ENCODE measurements at places on chromosomes 13 and 19.

GRCh38 chr13:111040830-111041229, 74.3 kb upstream of the ARHGEF7 start:
- no peak for DNase-seq

GRCh38 chr13:102237230-102237629, 164.6 kb downstream of the FGF14 start:
- no peak for DNase-seq

- DNase-seq, result no peak
Measured at GRCh38 chr19:4367781-4368127, 24.4 kb downstream of the MPND start.

GRCh38 chr19:19537075-19538048, 703 bp upstream of the CILP2 start:
- peak; percentile 31 for DNase-seq

DNA sequence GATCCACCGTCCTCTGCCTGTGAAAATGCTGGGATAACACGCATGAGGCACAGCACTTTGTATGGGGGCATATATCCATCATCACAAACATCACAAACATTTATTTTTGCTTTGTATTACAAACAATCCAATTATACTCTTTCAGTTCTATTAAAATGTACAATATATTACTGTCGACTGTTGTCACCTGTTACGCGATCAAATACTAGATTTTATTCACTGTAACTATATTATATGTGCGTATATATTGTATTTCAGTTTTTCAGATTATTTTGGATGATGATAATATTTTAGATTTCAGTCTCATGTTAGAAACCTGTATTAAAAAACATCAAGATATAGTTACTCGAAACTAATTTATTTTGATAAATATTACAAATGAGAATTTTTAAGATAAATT, 998.3 kb downstream of the EFNB2 start:
- DNase-seq, result no peak

DNA sequence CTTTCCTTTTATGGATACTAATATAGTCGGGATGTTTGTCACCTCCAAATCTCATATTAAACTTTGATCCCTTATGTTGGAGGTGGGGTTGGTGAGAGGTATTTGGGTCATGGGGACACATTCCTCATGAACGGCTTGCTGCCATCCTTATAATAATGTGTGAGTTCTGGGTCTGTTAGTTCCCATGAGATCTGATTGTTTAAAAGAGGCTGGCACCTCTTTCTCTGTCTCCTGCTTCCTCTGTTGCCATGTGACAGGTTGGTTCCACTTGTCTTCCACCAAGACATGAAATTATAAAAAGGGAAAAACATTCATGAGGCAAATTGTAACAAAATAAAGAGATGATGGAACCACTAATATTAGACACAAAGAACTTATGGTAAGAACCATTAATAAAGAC, 107.8 kb upstream of the ATXN8OS start:
- DNase-seq, result no peak

GRCh38 chr13:112695121-112695520, 5.3 kb downstream of the ATP11A start:
- DNase-seq, result no peak

- no peak for DNase-seq
Measured at GRCh38 chr19:7391218-7391670, 42.5 kb downstream of the ARHGEF18 start.

- no peak for DNase-seq
Measured at GRCh38 chr13:43631106-43631505, 155.7 kb downstream of the ENOX1 start.

DNA sequence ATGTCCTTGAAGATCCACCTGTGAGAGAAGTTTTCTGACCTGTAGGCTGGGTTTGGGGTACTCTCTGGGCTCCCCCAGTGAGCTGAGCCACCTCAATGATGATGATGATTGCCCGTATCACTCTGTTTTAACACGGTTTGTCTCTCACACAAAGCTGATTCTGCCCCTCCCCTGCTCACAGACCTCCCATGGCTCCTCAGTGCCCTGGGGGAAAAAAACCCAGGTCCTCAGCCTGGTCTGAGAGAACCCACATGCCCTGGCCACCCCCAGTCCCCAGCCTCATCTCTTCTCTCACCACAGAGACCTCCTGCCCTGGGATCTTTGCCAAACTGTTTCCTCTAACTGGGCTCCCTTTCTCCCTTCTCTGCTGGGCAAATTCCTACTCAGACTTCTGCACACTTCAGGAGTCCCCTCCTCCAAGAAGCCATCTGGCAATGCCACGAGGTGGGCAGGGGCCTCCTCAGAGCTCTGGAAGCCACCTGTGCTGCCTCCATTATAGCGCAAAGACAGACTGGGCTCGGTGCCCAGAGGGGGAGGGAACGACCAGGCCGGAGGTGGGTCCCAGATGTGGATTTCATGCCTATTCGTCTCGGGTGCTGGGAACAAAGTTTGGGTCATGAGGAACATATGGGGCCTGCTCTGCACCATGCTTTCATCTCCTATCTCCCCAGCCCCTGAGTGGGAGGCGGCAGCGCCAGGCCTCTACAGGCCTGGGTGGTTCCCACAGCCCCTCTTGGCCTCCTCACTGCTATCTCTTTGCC, 8.5 kb upstream of the CA11 start:
- DNase-seq, result no peak

DNA sequence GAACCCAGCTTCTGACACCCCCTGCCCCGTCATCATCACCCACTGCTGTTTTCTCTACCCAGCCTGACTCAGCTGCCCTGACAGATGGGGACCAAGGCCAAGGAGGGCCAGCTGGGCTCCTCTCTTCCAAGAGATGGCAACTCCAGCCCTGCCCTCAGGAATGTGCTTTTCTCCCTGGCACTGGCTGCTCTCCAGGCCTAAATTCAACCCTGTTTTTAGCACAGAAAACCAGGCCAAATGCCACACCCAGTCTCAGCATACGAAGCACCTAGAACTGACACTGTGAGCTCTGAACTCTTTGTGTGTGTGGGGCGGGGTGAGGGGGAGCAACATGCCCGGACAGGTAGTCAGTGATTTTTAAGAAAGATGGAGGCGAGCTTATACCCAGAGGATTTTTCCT, 23.4 kb upstream of the IGFL1 start:
- no peak for DNase-seq

DNA sequence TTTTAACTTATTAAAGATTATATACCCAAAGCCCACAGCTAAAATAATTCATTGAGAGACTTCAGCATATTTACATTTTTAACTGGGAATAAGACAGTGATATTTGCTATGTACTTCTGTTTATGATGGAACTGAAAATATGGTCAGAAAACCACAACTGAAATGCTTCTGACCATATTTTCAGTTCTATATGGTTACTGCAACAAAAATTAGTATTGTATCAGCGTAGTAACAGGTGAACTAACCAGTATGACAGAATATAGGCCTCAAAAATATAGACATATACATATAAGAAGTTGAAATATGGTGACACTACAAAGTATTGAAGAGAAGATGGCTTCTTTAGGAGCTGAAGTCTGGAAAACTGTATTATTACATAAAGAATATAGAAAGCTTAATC, 857.4 kb downstream of the OLFM4 start:
- no peak for DNase-seq

GRCh38 chr19:13020002-13020414, 24.7 kb downstream of the NFIX start:
- DNase-seq, result no peak

DNA sequence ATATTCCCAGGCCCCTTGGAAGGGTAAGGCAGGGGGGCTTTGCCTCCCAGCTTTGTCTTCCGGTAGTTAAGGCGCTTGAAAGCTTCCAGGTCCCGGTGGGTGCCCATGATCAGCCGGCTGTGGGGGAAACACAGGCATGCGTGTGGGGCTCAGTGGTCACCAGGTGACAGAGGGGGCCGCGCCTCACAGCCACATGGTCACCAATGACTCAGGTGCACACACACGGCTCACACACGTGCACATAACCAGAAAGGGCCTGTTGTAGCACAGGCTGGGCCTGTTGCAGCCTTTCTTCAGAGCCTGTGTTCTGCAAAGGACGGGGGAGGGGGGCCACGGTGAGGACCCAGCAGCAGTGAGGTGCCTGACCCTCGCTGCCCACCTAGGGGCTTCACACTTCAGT, 5.9 kb downstream of the NANOS3 start:
- DNase-seq, result no peak

DNA sequence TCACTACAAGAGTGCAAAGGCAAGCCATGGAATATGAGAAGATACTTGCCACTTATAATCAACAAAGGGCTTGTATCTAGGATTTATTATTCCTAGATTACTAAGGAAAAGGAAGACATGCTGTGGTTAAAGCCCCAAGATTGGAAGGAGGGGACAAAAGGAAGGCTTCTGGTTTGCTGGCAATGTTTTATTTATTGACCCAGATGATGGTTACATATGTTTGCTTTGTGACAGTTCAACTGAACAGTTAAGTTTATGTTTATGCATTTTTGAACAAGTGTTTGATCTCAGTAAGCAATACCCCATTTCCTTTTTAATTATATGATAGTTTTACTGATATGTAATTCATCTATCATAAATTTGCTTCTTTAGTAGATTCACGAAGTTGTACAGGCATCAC, 40.3 kb downstream of the CDADC1 start:
- no peak for DNase-seq

- no peak for DNase-seq
Measured at GRCh38 chr13:32225481-32225931, 89.7 kb downstream of the ZAR1L start.

- no peak for DNase-seq
Measured at GRCh38 chr19:56689198-56689597, 17.6 kb upstream of the ZNF835 start.

DNA sequence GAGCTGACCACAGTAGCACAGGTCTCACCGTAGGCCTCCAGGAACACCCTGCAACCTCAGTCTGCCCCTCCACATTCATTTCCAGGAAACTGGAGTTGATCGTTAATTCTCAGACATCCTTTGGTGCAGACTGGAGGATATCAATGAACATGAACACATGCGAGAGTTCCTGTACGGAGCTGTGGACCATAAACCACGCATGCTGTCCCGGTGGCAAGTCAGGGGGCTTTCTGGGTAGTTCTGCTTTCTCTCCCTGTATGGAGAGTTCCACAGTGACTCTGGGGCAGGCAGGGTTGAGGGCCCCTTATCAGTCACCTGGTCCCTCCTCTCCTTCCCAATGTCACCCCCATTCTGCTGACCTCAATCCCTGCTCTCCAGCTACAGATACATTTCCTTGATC, 55.5 kb upstream of the URI1 start:
- DNase-seq, result no peak

- DNase-seq, result no peak
Measured at GRCh38 chr13:30802501-30802900, 67.2 kb downstream of the ALOX5AP start.

GRCh38 chr19:33282036-33282671, 20.2 kb downstream of the CEBPA start:
- no peak for DNase-seq

- DNase-seq, result no peak
Measured at GRCh38 chr13:44840131-44840530, 149.1 kb downstream of the NUFIP1 start.

GRCh38 chr13:111622051-111622531, 301.6 kb downstream of the TEX29 start:
- no peak for DNase-seq

- peak; percentile 96 for DNase-seq
Measured at GRCh38 chr19:49567861-49568441, 12.4 kb downstream of the NOSIP start.

- no peak for DNase-seq
Measured at GRCh38 chr19:33734913-33735312, 61.8 kb upstream of the KCTD15 start.

DNA sequence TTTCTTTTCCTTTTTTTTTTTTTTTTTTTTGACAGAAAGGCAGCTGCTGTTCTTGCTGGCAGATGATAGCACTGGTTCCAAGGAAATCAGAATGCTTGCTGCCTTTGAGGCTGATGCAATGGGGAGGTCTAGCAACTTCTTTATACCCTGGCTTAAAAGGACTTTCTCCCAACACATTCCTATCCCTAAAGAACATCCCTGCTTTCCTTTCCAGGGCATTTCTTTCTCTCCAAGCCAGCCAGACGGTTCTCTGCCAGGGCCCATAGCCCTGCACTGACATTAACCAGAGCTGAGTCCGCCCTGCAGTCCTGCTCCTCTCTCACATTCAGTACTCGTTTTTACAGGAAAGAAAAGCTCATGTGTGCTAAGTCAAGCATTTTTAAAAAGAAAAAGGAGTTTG, 133.9 kb upstream of the WASF3 start:
- DNase-seq, result no peak

- no peak for DNase-seq
Measured at GRCh38 chr13:112757759-112758086, 67.9 kb downstream of the ATP11A start.

DNA sequence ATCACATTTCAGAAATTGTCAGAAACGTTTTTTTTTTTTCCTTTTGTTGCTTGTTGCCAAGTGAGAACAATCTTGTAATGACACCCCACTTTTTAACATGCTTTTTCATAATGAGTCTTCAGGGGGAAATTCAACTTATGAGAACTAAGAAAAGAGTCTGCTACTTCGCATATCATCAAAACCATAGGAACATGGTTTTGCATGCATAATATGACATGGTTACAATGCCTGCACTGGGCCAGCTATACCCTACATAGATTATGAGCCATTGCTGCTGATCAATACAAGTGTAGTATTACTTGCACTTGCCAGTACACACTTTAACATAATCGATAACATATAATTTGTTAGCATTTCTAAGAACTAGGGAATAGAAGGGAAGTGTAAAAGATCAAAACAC, 191.0 kb upstream of the NBEA start:
- DNase-seq, result no peak

DNA sequence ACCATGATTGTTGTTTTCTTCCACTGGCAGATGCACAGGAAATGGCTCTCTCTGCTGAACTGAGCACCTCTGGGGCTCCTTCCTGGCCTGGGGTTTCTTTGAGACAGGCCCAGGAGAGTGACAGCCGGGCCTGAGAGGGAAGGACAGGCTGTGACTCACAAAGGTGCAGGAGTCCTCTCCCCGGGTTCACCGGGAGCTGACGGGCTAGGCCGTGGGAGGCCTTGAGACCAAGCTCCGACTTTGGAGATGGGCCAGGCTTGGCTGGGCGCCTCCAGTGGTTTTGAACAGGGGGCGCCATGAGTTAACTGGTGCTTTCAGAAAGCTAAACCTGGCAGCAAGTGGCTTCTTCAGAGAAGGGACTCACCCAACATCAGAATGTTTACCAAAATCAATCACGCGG, 143.4 kb downstream of the URI1 start:
- DNase-seq, result no peak

DNA sequence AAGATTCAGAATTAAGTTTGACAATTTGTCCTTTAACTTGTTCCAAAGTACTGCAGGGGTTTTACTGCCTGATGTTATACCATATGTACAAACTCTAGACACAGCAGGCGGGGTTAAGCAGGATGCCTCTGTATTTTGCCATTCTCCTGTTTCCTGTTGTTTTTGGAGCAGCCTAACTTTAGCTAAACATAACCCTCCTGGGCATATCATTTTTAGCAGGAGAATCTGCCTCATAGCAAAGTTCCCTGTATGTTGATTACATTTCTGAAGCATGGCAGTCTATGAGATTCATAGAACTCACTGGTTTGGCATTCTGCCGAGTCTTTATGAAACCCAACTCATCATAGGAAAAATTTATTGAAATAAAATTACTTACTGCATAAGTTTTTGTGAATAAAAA, 5.2 kb downstream of the LHFPL6 start:
- no peak for DNase-seq

GRCh38 chr19:3285647-3286176, 61.3 kb downstream of the CELF5 start:
- no peak for DNase-seq
